ENCODE measurements at places on chromosomes 1 and 21.
A peak's percentile ranks its signal among the peaks of the same experiment; 100 is the strongest.

- DNase-seq = no peak
Observed at GRCh38 chr1:155691992-155692528, 3.2 kb downstream of the DAP3 start.

- peak; percentile 70 for DNase-seq
Observed at GRCh38 chr1:118989878-118990378, 1.8 kb upstream of the TBX15 start.

DNA sequence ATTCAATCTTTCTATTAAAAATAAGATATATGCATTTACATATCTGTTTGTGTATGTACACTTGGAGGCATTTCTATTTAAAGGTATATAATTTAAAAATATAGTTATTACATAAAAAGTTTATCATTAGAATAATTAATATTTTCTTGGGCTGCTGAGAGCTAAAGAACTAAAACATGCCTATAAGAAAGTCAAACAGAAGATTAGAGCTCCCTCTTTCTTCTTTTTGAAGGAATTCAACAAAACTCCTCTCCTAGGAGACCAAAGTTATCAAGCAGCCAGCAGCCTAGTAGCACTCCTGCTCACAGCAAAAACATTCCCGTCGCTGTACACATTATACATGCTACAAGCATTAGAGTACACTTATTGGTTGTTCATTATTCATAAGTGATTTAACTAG, 216.4 kb downstream of the VAV3 start:
- DNase-seq = no peak

DNA sequence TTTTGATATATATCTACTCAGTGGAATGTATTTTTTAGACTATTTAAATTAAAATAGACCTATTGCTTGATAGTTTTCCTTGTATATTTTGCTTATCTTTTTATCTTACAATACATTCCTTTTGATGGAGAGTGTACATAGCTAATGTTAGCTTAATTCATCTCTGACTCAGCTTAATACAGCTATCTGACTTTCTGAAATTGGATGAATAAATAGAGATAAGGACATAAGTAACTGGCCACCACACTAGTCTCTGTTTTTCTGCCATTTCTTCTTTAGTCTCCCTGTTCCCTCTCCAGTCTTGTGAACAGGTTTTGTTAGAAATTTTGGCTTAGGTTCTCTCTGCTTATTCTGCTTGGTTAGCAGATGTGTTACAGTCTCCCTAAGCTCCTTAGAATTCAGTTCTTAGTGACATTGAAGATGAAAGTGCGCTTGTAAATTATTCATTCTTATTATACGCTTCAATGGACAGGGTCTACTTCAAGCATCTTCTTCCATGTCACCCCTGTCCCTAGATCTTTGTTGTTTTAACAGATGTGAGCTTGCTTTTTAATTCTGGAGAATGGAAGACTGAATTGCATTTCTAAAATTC, 59.6 kb downstream of the XPR1 start:
- no peak for DNase-seq

DNA sequence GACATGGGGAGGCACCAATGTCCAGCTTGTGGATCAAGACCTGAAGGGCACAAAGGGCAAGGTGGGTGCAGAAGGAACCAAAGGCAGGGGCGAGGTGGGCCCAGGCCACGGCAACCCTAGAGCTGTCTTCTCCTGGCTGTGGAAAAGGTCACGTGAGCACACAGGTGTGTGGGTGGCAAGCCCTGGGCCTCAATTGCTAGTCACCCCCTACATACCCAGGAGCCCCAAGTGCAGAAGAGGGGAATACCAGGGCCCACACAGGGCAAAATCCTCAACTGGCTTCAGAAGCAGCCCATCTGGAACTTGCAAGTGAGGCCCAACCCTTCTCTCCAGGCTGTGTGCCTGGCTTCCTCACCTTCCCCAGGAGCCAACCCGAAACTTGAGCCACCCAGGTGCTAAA, 25.6 kb downstream of the ZBTB17 start:
- DNase-seq = no peak

All from right hindlimb (tissue), 1 donor.